ENCODE measurements at places on chromosomes 11 and 22.

DNA sequence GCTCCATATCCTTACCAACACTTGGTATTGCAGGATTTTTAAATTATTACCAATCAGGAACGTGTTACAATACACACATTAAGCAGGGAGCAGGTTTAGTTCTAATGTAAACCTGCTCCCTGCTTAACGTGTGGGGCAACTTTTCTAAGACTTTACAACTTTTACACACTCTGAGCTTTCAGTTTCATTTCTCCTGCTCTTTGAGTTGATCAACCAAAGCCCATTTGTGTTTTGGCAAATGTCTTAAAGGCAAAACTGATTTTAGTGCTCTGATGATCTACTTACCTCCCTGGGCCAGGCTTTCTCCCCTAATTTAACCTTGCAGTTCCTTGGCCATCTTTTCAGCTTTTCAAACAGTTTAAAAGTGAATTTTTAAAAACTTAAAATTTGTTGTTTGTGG is 70.9 kb downstream of the ZBTB44 start:
- DNase-seq: no peak

DNA sequence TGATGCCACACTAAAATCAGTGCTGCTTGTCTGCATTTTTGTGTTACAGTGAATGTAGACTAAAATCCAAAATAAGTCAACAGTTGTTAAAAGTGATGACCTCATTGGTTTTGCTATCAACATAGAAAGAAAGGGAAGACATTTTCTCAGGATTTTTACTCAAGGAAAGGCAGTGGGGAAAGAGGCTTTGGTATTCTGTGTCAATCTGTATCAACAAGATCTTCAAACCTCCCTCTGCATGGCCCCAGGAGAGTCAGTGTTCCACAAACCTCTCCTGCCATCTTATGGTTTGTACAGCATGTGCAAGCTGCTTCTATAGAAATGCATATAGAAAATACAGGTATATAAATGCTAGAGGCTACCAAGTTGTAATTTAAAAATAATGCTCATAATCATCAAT is 13.8 kb upstream of the OR51M1 start:
- no peak for DNase-seq

- DNase-seq: no peak
These were observed 10.8 kb downstream of the HSPA8 start for GRCh38 chr11:123051146-123051545.

GRCh38 chr11:66333220-66333877 is 2.9 kb downstream of the RIN1 start:
- no peak for DNase-seq

- DNase-seq: no peak
These were observed 26.2 kb downstream of the GAB2 start for GRCh38 chr11:78391424-78391823.

GRCh38 chr11:8268530-8269400 is 5.1 kb upstream of the LMO1 start:
- DNase-seq: no peak

DNA sequence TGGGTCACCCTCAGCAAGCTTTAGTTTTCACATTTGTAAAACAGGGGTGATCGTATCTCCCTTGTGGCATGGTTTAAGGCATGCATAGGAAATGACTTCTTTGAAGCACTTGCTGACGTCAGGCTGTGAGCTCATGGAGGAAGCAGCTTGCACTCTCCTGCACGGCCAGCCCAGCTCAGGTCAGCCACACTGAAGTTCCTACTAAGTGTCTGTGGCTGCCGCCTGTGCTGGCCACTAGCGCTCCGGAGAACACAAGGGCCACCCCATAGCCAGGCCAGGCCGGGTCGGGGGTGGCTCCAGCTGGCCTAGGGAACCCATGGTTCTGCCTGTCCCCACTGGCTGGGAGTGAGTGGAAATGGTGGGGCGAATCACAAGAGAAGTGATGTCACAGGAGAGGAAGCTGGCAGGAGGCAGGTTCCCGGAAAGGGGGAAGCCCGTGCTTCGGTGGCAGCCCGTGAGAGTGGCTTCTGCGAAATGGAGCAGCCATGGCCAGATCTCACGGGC is 28.2 kb downstream of the KCTD17 start:
- DNase-seq: peak; percentile 53

GRCh38 chr11:3666023-3666530 is 5.1 kb downstream of the CHRNA10 start:
- no peak for DNase-seq

DNA sequence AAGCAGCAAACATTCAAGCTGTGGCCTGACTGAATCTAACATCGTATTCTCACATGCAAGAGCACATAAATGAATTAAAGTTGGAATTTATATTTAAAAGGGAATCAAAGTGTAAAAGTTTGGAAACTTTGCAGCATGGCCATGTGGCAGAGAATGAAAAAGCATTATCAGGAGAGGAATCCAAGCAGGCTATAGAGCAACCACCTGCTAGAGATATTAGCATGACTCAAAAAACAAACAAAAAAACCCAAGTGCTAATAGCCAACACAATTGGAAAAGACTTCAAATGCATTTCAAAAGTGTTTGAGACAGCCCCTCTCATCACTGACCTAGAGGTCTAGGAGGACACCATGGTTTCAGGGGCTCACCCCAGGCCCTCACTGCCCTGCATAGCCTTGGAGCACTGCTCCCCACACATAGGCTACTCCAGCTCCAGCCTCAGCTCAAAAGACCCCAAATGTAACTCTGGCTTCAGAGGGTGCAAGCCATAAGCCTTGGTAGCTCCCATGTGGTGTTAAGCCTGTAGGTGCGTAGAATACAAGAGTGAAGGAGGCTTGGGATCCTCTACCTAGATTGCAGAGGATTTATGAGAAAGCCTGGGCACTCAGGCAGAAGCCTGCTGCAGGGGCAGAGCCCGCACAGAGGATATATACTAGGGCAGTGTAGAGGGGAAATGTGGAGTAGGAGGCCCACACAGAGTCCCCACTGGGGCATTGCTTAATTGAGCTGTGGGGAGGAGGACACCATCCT is 1.7 kb upstream of the KRTAP5-7 start:
- DNase-seq: no peak

DNA sequence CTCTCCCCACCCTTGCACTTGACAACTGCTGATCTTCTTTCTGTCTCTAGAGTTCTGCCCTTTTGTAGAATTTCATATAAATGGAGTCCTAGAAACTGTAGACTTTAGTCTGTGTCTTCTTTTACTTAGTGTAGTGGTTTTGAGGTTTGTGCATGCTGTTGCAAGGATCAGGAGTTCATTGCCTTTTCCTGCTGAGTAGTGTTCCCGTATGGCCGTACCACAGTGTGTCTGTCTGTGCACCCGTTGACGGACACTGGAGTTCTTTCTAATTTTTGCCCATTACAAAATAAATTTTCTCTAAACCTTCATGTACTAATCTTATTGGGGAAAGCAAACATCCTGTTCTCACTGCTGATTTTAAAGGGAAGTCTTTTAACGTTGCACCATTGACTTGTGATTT is 138.1 kb downstream of the TBC1D22A start:
- DNase-seq: no peak

DNA sequence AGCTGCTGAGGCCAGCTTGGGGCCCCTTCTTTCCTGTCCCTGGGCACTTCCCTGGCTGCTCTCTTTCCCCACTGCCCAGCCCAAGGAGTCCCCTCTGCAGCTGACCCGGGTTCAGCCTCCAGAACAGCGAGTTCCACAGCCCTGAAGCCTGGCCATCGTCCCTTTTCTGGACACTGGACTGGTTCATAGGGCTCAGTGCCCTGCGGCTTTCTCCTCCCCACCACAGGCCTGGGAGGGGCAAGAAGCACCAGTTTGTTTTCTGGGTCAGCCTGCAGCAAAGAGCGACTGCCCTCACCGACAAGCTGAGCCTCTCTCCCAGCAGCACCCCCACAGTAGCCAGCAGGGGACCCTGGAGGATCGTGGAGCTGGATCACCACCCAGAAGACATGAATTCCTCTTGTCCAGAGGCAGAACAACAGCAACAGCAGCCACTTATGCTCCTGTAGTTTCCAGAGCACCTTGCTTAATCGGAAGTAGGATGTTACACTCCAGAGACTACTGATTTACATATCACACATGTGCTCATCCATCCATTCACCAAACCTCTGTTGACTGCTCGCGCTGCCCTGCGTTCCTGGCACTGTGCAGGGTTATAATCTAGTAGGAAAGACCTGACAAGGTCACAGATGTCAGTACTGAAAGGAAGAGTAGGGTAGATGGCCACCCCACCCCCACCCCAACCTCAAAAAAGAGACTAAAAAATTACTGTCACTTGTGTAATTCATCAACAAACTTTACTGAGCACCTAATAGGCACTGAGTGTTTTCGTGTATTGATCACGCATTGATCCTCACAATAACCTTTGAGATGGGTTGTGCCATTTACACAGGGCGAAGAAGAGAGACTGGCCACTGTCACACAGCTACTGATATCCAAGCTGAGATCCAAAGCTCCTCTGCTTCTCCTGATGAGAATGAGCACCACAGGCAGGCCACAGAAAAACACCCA is 13.0 kb upstream of the CXCR5 start:
- no peak for DNase-seq

DNA sequence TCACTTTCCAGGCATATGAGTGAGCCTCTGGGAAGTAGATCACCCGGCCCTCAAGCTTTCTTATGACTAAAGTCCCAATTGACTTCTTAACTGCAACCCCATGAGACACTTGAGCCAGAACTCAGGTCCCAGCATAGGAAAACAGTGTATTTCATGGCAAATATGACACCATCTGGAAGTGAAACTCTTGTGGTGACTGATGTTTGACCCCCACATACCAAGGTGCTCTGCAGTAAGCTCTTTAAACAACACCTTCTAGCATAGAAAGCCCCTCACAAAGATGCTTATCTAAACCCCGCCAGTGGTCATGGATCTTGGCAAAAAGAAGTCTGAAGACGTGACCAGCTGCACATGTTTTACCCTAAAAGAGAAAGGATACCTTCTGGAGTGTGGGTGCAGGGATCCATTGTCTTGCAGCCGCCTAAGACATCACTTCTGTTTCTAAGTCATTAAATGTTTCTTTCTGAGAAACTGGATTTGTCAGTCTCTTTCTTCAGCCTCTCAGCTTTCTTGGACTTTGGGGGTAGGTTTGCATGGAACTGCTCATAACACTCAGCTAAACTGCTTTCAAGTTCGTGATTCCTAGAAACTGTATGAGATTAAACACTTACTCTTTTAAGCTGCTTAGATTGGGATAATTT is 7.4 kb upstream of the PELI3 start:
- no peak for DNase-seq

DNA sequence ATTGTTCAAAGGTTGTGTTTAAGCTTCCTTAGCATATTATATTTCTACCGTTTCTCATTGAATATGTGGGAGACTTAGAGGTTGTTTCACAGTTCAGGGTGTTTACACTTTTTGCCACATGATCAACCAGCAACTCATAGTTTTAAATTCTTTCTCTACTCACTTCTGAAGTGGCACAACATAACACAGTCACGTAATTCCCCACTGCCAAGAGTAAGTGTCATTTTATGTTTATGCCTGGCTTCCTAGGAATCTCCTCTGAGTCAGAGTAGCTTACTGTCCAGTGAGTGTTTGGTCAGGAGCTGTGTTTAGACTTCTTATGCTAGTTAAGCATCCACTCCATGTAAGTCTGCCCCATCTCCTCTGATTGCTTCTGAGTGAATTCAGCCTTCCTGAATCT is 520.8 kb upstream of the KIRREL3 start:
- DNase-seq: no peak

- DNase-seq: no peak
These were observed 365.0 kb downstream of the TBC1D22A start for GRCh38 chr22:47127441-47127871.

DNA sequence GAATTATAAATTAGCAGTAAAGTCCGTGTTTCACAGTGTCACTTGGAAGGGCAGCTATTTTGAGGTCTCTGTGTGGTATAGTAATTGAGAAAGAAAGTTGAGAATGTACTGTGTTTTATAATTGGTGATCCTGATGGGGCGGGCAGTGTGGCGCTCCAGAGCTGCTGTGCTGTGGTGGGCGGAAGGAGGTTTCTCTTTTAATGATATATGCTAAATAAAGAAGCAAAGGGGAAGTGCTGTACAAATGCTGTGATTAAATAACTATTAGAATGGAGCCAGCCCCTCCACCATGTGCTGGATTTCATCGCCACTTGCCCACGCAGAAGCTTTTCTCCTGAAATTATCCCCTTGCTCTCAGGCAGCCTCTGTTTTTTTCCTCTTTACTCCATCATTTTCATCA is 24.6 kb downstream of the ATXN10 start:
- no peak for DNase-seq

DNA sequence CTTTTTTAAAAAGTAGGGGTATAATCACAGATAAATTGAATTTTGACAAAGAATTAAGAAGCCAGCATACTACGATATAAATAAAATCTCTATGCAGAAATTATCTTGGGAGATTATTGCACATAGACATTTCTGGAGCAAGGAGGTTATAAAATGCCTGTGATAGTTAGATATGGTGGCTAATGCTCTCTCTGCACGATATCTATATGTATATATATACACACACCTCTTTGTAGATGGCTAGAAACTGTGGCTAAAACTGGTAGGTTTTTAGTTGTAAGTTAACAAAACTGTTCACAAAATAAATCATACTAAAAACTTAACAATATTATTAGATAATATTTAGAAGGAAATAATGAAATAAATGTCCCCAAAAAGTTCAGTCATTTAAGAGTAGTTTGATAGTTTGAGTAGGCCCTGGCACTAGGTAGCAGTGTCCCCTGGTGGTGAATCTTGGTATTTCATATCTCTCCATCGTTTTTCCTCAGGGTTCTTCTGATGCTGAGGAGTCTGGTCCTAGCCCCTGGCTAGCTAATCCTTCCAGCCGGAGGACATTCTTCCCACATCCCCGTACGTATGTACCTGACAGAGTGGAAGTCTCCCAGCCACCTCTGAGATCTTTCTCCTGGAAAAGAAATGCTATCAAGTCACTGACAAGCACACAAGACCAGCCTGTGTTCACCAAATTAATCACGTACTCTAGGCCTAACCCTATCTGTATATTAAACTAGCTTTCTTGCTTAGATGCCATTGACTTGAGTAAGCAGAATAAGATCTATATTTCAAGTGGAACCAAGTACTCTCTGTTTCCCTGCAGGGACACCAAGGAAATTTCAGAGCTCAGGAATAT is 32.2 kb downstream of the ART5 start:
- no peak for DNase-seq

DNA sequence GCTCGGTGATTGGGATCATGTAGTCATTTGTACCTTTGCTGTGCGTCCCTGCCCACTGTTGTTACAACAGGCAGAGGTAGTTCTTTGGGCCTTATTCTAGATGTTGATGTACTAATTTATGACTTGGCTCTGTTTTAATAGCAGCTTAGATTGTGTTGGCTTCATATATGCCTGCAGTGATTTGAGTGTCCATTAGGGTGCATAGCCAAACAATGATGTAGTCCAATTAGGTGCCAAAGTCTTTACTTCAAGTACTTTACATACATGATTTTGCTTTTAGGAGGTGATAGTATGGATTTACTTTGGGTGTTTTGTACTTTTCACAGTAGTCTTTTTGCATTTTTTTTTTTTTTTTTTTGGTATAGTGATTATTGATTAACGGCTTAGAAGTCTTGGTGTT is 46.4 kb downstream of the PPP6R3 start:
- no peak for DNase-seq

- no peak for DNase-seq
These were observed 38.3 kb upstream of the CXCR5 start for GRCh38 chr11:118845369-118845768.

GRCh38 chr11:102946237-102946636 is 9.3 kb downstream of the MMP13 start:
- DNase-seq: no peak
